ENCODE measurements at places on chromosomes 12 and 14. TPM values are rescaled to one million over a fixed set of nuclear protein-coding genes. Genes with fewer than 3 reads are reported as not detected.

The EPYC gene
- total RNA-seq, result not detected

The TPH2 gene
- total RNA-seq, result 0.14 TPM

The FAIM2 gene
- total RNA-seq, result not detected

The CARMIL3 gene
- total RNA-seq, result 0.04 TPM

The JPH4 gene
- total RNA-seq, result not detected

The TSHR gene
- not detected for total RNA-seq

The SPRYD4 gene
- 1.8 TPM for total RNA-seq

The TMED10 gene
- total RNA-seq, result 278 TPM

The CHGA gene
- not detected for total RNA-seq

The TAS2R8 gene
- not detected for total RNA-seq

The SLC35E3 gene
- 8.0 TPM for total RNA-seq

The DNAJC22 gene
- total RNA-seq, result 0.85 TPM

The MTHFD1 gene
- 64.4 TPM for total RNA-seq

The COQ5 gene
- 40.8 TPM for total RNA-seq

The CLEC2A gene
- not detected for total RNA-seq

The INHBC gene
- not detected for total RNA-seq

The GLIPR1L2 gene
- total RNA-seq, result 0.14 TPM

The MLF2 gene
- 56.9 TPM for total RNA-seq

The RHEBL1 gene
- 2.2 TPM for total RNA-seq
